Keratinocyte (primary cell): ENCODE measurements at places on chromosomes 2 and 18.

DNA sequence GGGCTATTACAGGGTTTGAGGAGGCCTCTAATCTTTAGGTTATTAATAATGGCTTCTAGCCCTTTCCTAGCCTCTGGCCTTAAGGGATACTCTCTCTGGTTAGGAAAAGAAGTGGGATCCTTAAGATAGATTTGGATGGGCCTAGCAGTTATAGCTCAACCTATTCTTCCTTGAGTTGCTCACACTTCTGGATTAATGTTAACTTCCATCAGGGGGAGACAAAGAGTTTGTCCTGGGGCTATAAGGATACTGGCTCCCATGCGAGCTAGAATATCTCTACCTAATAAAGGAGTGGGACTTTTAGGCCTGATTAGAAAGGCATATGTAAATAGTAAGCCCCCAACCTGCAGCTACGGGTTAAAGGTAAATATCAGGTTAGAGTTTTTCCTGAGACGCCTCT, 14.3 kb upstream of the PTH2R start:
- H3K36me3 ChIP-seq, result no peaks in the 10 kb centered on the region
- no peaks in the 10 kb centered on the region for H3K4me1 ChIP-seq
- H3K4me3 ChIP-seq, result no peak overlapping the region
- no peak for DNase-seq

- H3K4me3 ChIP-seq, result no peak overlapping the region
- DNase-seq, result no peak
- no peaks in the 10 kb centered on the region for H3K4me1 ChIP-seq
- H3K36me3 ChIP-seq, result no peaks in the 10 kb centered on the region
Measured at GRCh38 chr2:22596306-22596705, 788.7 kb upstream of the KLHL29 start.

- no peak overlapping the region for H3K4me3 ChIP-seq
- H3K4me1 ChIP-seq, result peaks cover 8% of the 10 kb centered on the region
- peaks cover 42% of the 10 kb centered on the region for H3K36me3 ChIP-seq
- DNase-seq, result no peak
Measured at GRCh38 chr2:85394261-85394681, 15.9 kb downstream of the CAPG start.

- no peaks in the 10 kb centered on the region for H3K4me1 ChIP-seq
- DNase-seq, result no peak
- H3K27ac ChIP-seq, result no peak overlapping the region
- no peaks in the 10 kb centered on the region for H3K27me3 ChIP-seq
- H3K4me3 ChIP-seq, result no peak overlapping the region
- no peaks in the 10 kb centered on the region for H3K36me3 ChIP-seq
Measured at GRCh38 chr2:42079737-42080287, 32.0 kb downstream of the PKDCC start.

GRCh38 chr2:202815548-202816360, 55.8 kb downstream of the ICA1L start:
- no peaks in the 10 kb centered on the region for H3K36me3 ChIP-seq
- no peak overlapping the region for H3K4me3 ChIP-seq
- no peak for DNase-seq

DNA sequence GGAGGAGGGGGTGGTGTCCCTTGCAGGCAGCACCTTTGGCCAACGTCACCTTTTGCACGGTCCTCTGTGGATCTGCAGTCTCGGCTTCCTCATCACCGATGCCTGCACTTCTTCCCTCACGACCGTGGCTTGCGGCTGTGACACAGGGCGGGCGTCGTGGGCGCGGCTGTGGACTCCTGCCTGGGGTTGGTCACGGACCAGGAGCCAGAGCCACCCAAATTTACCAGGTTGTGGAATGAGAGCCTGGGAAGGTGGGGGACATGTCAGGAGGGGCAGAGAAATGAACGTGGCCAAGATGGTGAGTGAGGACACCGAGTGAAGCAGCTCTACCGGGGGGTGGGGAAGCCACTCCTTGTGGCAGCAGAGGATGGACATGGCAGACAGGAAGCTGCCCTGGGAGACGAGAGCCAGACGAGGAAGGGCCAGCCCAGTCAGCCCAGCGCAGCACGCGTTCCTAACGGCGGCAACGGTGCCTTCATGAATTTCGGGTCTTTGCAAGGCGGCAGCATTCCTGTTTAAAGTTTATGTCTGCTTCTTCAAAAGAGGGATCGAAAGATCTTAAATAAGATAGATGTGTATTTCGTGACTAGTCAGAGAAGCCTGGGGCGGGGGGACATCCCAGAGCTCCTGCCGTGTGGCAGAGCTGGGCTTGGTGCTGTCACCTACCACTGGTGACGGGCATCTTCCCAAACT, 84.2 kb downstream of the LRRFIP1 start:
- peaks cover 48% of the 10 kb centered on the region for H3K36me3 ChIP-seq
- H3K27ac ChIP-seq, result no peak overlapping the region
- no peaks in the 10 kb centered on the region for H3K27me3 ChIP-seq
- no peak for DNase-seq

GRCh38 chr2:104368089-104368488, 485.8 kb upstream of the POU3F3 start:
- no peak for DNase-seq
- H3K36me3 ChIP-seq, result no peaks in the 10 kb centered on the region
- H3K4me1 ChIP-seq, result no peaks in the 10 kb centered on the region
- H3K27me3 ChIP-seq, result no peaks in the 10 kb centered on the region
- H3K4me3 ChIP-seq, result no peak overlapping the region
- no peak overlapping the region for H3K27ac ChIP-seq

DNA sequence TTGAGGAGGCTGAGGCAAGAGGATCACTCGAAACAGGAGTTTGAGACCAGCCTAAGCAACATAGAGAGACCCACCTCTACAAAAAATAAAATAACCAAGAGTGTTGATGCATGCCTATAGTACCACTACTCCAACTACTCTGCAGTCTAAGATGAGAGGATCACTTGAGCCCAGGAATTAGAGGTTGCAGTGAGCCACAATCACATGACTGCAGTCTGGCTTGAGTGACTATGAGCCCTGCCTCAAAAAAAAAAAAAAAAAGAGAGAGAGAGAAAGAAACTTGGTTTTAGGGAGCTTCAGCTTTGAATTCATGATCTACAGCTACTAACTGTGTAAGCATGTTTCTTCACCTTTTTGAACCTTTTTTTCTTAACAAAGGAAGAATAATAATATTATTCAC, 119.9 kb downstream of the HNMT start:
- H3K27me3 ChIP-seq, result no peaks in the 10 kb centered on the region
- DNase-seq, result no peak
- H3K36me3 ChIP-seq, result no peaks in the 10 kb centered on the region
- H3K4me1 ChIP-seq, result peaks cover 21% of the 10 kb centered on the region
- H3K4me3 ChIP-seq, result no peak overlapping the region
- H3K27ac ChIP-seq, result no peak overlapping the region

GRCh38 chr2:55014962-55015939, 35.0 kb downstream of the RTN4 start:
- DNase-seq, result no peak
- H3K27ac ChIP-seq, result no peak overlapping the region
- H3K27me3 ChIP-seq, result no peaks in the 10 kb centered on the region
- H3K4me3 ChIP-seq, result no peak overlapping the region

GRCh38 chr2:207490441-207490840, 39.3 kb upstream of the CREB1 start:
- H3K36me3 ChIP-seq, result no peaks in the 10 kb centered on the region
- H3K27me3 ChIP-seq, result no peaks in the 10 kb centered on the region
- no peak for DNase-seq
- H3K27ac ChIP-seq, result no peak overlapping the region
- peaks cover 20% of the 10 kb centered on the region for H3K4me1 ChIP-seq
- H3K4me3 ChIP-seq, result no peak overlapping the region

DNA sequence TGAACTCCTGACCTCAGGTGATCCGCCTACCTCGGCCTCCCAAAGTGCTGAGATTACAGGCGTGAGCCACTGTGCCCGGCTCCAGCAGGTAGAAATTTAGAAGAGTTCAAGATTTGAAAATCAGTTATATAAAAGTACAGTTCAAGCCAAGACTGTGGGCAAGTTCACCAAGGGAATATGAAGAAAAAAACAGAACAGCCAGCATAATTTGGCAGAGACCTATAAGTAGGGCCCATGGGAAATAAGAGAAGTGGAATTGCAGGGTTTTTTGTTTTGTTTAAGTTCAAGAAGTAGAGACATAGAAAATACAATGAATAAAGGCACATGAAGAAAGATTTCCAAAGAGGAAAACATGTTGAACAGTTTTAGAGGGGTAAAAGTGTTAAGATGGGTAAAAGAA, 57.9 kb downstream of the BAZ2B start:
- H3K4me3 ChIP-seq, result no peak overlapping the region
- no peaks in the 10 kb centered on the region for H3K4me1 ChIP-seq
- no peaks in the 10 kb centered on the region for H3K27me3 ChIP-seq
- H3K36me3 ChIP-seq, result no peaks in the 10 kb centered on the region

DNA sequence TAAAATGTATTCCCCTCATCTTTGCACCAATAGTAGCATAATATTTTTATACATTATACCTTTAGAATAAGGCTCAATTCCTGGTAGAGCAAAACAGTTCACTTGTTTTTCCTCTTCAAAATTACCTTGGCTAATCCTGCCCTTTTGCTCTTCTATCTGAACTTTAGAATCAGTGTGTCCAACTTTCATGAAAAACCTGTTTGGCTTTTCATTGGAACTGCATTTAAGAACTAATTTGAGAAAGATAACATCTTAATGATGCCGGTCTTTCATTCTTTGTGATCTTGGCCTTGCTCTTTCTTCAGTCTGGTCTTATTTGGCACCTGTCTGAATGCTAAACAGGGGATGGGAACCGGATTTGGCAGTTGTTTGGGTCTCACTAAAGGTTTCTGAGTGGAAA, 112.9 kb upstream of the CD302 start:
- H3K36me3 ChIP-seq, result no peaks in the 10 kb centered on the region
- no peak overlapping the region for H3K27ac ChIP-seq
- no peak for DNase-seq
- no peaks in the 10 kb centered on the region for H3K4me1 ChIP-seq

DNA sequence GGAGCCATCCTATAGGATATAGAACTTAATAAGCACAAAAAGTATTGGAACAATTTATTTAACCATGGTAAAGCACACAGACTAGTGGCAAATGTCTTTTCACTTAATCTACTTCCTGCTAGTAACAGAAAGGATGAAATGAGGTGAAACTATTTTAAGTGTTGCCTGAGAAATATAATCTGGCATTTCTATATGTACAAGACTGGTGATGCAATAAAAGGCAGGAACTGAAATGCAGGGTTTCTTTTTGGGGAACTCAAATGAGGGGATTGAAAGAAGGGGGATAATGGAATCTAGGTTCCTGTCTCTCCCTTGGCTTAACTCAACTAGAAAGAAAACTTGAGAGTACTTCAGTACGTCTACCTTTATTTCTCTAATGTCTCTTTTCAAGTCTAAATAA, 122.3 kb downstream of the MEMO1 start:
- no peak overlapping the region for H3K27ac ChIP-seq
- no peaks in the 10 kb centered on the region for H3K4me1 ChIP-seq
- H3K36me3 ChIP-seq, result no peaks in the 10 kb centered on the region
- DNase-seq, result no peak
- no peaks in the 10 kb centered on the region for H3K27me3 ChIP-seq

DNA sequence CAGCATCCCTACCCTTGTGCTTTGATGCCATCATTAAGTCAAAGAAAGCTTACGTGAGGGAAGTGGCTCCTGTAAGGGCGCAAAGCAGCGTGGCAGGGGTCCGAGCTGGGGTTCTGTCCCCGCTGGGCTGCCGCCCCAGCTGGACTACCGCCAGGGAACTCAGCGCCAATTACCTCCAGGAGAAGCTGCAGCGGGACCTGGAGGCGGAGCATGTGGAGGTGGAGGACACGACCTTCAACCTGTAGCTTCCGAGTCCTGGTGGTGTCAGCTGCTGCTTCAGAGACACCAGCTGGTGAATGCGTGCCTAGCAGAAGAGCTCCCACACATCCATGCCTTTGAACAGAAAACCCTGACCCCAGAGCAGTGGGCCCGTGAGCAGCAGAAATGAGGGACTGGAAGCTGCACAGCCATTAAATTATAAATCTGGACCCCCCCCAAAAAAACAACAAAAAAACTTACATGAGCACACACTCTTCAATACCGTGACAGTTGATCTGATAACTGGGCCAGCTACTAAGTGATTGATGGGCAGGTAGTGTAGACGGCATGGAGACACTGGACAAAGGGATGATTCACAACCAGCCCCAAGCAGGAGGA, 20.1 kb upstream of the YES1 start:
- H3K36me3 ChIP-seq, result no peaks in the 10 kb centered on the region
- no peaks in the 10 kb centered on the region for H3K27me3 ChIP-seq
- peaks cover 6% of the 10 kb centered on the region for H3K4me1 ChIP-seq
- H3K27ac ChIP-seq, result no peak overlapping the region
- no peak overlapping the region for H3K4me3 ChIP-seq

DNA sequence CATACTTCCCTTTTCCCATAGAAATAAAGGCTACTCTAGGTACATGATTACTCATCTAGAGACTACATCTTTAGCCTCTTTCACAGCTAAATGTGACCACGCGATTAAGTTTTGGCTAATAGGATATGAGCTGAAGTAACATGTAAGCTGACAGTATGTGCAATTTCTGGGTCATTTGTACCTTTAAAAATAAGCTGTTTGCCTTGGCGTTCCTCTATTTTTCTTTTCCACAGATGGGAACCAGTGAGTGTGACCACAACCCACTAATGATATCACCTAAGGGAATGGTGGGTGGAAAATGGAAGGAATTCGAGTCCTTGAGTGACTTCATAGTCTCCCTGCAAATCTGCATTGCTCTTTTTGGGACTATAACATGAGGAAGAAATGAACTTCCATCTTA, 11.7 kb upstream of the NABP1 start:
- no peak overlapping the region for H3K27ac ChIP-seq
- no peaks in the 10 kb centered on the region for H3K36me3 ChIP-seq
- no peaks in the 10 kb centered on the region for H3K27me3 ChIP-seq
- peaks cover 9% of the 10 kb centered on the region for H3K4me1 ChIP-seq
- no peak overlapping the region for H3K4me3 ChIP-seq
- DNase-seq, result no peak

DNA sequence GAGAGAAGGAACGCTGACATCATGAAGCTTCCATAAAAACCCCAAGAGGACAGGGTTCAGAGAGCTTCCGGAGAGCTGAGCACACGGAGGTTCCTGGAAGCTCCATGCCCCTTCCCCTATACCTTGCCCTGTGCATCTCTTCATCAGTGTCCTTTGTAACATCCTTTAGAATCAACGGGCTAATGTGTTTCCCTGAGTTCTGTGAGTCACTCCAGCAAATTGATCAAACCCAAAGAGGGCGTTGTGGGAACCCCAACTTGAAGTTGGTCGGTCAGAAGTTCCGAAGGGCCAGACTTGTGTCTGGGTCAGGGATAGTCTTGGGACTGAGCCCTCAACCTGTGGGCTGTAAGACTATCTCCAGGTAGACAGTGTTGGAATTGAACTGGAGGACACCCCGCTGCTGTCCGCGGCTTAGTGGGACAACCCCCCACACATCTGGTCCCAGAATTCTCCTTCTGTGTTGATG, 25.9 kb upstream of the GPR55 start:
- no peaks in the 10 kb centered on the region for H3K36me3 ChIP-seq
- peaks cover 3% of the 10 kb centered on the region for H3K27me3 ChIP-seq
- H3K4me3 ChIP-seq, result no peak overlapping the region
- H3K27ac ChIP-seq, result no peak overlapping the region
- no peak for DNase-seq
- H3K4me1 ChIP-seq, result no peaks in the 10 kb centered on the region
